ENCODE measurements at places on chromosomes 13 and 19.

DNA sequence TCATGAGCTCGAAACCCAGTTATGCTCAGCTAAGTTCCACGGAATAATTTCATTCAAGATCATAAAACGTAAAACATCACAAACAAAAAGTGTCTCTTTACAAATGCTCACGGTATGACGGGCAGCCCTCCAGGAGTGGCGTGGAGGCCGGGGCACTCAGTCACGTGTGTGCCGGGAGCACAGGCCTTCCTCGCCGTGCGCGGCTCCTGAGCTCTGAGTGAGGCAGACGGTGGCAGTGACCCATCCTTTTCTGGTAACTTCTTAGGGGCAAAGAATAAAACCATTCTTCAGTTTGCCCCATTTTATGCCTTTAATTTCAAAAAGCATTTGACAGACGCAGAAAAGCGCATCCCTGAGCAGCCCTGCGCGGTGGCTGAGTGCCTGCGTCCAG, 72.8 kb downstream of the ATP11A start:
- no peak for DNase-seq

- DNase-seq = peak; percentile 89
Measured at GRCh38 chr19:55088543-55089341, 13.1 kb downstream of the EPS8L1 start.

DNA sequence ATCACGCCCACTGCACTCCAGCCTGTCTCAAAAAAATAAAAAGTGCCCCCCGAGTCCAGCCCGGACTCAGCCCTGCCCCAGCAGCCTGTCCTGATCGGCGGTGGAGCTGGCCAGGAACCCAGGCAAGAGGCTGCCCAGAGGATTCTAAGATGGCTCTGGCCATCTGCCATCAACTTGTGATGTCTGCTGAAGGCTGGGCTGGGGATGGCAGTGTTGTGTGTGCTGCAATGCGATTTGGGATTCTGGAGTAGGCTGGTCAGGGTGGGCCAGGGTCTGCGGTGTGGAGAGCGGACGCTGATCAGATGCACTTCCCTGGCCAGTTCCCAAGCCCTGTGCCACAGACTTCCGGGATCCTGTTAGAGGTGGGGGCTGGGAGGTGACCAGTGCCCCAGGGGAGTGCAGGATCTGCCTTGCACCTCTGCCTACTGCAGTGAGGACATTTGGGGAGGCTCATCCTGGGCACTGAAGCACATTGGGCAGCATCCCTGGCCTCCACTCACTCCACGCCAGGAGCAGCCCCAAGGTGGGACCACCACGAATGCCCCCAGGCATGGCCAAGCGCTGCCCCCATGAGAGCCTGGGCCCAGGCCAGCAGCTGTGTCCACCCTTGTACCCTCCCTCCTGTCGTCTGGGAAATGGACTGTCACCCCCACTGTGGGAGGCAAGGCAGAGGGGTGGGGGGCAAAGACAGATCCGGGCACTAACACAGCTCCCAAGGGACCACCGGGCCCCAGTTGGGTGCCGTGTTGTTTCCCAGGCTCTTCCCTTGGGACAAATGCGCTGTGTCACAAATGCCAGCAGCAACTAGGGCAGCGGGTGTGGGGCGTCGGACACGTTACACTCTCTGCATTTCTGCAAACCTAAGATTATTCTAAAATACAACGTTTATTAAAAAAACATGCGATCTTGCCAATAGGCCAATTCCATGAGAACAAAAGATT, 3.4 kb upstream of the TBXA2R start:
- no peak for DNase-seq

GRCh38 chr13:40333226-40333625, 333.2 kb downstream of the FOXO1 start:
- DNase-seq = no peak

DNA sequence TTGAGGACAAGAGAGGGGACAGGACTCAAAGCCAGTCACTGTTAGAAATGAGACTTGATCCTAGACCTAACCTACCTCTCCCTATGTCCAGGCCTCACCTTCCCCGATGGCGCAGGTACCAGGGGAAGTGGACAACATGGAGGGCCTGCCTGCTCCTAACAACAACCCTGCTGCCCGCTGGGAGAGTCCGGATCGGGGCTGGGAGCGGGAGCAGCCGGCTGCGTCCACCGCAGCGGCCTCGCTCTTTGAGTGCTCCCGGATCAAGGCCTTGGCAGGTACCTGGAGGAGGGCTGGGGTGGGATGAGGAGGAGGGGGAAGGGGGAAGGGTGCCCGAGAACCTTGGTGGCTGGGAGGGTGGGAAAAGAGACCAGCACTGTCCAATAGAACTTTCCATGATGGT, 5.7 kb downstream of the SPTBN4 start:
- no peak for DNase-seq

All from GM20000 (cell line).